NCI-H774 (cell line): ENCODE measurements at places on chromosomes 3 and 15.

- DNase-seq, result no peak
Observed at GRCh38 chr3:140292170-140292569, 357.2 kb downstream of the CLSTN2 start.

DNA sequence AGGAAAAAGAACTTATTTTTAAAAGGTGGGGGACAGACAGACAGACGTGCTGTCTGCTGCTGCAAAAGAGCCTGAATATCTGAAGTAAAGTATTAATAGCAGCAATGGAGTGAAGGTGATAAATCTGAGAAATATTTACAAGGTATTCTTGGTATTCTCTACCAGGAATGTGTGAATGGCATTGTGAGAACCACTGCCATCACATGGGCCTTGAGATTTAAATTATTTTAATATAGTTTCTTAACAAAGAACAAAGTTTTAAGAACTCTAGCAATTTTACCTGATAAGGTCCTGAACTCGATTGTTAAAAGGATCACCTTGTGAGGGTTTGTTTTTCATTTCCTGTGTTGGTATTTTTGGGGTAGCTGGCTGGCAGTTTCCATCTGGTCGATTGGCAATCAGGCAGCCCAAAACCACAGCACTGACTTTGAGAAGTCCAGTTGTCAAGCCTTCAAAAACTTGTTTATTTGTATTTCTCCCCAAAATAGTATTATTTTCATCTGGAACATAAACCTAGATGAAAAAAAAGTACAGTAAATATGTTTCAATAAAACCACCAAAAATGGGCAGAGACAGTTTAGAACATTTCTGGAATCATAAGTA, 97.3 kb downstream of the ISL2 start:
- no peak for DNase-seq

- DNase-seq, result no peak
Observed at GRCh38 chr3:15726043-15726442, 71.7 kb downstream of the ANKRD28 start.

DNA sequence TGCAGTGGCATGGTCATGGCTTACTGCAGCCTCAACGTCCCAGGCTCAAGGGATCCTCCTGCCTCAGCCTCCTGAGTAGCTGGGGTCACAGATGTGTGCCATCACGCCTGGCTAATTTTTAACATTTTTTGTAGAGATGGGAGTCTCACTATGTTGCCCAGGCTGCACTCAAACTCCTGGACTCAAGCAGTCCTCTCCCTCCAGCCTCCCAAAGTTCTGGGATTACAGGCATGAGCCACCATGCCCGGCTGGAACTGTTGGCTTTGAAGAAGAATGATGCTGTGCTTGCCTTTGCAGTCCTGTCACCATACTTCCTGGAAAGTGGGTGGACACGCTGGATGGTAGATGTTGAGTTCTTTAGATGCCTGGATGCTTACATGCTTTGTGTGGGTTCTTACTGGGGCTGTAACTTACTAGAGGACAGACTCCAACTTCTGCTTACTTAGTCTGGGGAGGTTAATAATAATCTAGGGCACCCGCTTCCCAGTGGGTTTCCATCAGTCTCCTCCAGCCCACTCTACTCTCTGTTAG, 36.7 kb downstream of the IGF1R start:
- no peak for DNase-seq

- peak; percentile 6 for DNase-seq
Observed at GRCh38 chr3:64399205-64399800, 174.0 kb upstream of the PRICKLE2 start.

DNA sequence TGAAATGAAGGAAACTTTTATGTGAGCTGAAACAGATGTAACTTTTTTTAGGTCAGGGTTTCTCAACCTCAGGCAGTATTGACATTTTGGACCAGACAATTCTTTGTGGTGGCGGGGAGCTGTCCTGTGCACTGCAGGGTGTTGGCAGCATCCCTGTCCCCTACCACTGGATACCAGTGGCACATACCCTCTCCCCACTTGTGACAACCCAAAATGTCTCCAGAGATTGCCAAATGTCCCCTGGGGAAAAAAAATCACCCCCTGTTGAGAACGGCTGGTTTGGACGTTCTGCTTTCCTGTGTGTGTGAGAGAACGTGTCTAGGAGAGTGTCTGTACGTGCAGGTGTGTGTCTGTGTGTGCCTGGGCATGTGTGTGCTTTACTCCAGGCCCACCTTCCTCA, 30.7 kb upstream of the GRIP2 start:
- no peak for DNase-seq

DNA sequence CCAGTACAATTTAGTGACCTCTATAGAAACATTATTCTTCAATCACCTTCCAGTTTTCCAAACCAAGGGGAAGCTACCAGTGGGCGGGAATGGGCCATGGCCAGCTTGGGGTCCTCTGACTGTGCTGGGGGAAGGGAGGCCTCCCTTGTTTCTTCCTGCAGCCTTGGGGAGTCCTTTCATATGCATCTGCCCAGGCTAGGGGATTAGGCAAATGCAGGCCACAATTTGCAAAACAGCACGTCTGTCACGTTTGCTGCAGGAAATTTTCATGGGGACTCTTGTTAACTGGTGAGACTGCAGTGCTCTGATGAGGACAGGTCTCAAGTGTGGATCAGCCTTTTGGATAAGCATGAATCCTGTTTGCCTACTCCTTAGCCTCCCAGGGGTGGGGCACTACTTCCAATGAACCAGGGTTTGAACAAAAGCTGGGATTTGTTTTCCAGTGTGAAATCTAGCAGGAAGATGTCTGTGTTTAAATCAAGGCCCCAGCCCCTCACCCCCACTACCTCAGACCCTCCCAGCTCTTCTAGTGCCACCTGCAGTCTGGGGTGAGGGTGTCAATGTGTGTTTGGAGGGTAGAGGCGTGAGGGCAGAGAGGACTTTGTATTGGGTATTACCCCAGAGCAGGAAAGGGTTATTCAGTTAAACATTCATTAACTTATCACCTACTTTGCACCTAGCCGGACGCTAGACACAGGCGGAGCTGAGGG, 219.9 kb downstream of the OPA1 start:
- DNase-seq, result no peak

DNA sequence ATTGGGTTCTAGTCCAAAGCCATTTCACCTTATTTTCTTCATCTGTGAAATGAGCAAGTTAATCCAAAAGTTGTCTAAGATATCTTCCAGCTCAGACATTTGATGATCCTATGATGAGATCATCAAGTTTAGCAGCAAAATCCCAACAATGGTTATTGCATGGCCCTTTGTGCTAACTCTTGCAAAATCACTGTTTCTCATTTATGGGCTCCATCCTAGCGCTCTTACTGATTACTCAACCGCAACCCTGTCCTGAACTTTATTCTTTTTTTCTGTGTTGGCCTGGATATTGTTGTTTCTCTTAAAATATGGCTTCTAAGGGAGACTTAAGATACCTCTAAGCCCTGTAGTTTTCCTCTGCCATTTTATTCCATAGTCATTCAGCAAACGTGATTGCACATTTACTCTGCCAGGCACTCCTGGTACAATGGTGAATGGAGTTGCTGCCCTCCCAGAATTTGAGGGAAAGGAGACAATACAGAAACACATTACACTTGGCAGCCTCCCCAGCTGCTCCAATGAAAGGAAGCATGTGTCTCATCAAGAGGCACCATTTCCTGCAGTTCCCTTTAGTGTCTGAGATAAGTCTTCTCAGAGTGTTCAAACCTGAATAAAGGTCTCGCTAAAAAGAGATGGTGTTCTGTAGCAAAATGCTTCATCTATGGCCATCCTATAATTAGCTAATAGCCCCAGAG, 4.4 kb downstream of the GXYLT2 start:
- DNase-seq, result no peak

DNA sequence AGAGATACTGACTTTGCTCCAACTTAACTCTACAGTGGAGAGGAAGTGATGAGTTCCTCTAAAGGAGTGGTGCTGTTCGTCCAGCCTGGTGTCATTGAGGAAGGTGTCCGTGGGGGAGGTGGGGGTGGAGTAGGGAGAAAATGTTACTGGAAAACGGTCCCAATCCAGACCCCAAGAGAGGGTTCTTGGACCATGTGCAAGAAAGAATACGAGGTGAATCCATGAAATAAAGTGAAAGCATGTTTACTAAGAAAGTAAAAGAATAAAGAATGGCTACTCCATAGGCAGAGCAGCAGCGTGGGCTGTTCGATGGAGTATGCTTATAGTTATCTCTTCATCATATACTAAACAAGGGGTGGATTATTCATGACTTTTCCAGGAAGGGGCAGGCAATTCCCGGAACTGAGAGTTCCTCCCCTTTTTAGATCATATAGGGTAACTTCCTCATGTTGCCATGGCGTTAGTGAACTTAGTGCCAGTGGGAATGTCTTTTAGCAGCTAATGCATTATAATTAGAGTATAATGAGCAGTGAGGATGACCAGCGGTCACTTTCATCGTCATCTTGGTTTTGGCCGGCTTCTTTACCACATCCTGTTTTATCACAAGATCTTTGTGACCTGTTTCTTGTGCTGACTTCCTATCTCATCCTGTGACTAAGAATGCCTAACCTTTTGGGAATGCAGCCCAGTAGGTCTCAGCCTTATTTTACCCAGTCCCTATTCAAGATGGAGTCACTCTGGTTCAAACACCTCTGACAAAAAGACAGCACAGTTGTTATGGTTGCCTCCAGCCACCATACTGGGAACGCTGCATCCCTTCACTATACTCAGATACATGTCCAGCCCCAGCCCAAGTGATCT, 38.6 kb downstream of the CLEC3B start:
- no peak for DNase-seq

DNA sequence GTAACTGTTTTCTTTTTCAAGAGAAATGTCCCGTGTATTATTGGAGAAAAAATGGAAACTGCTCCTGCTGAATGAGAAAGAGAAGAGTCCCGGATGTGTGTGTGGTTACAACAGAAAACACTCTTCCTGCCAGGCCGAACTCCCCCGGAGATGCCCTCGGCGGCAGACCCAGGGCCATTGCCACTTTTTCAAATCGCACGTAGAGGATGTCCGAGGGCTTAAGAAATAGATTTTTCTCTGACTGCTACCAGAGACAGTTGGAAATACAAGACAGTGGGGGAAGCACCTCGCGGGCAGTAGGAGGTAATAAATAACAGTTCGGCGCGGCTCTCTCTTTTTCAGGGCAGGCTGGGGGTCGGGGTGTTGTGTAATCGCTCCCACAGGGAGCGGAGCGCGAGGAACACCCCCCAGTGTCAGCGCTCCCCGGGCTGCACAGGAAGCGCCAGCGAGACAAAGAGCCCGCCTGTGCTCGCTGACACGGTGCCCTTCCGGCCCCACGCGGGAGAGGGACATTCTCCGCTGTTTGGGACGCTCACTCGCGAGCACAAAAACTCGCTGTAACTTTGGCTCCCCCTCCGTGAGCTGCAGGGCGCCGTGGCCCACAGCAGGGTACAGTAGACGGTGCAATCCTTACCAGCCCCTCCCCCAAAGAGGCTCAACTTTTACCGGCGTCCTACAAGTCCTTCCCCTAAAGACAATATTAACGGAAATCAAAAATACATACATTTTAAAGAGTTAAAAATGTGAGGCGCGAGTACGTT, 1.1 kb downstream of the VGLL4 start:
- DNase-seq, result no peak

- no peak for DNase-seq
Observed at GRCh38 chr3:14605067-14605466, 46.5 kb upstream of the CCDC174 start.

- DNase-seq, result no peak
Observed at GRCh38 chr3:102718651-102719050, 283.8 kb downstream of the ZPLD1 start.

DNA sequence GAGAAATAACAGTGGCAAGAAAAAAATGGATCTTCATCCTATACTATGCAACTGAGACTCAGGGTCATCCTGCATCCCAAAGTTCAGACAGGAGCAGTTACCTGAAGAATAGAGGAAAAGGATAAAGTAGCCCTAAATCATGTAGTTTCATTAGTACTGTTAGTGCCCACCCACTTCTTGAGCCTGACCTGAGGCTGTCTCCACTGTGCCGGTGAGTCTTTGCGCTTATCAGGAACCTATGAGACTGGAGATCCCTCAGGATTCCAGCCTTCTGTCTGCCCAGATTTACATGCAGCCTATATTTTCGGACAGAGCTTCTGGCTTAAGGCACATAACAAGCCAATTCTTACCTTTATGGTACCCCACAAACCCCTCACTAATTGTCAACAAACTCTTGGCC, 791.6 kb downstream of the ROBO1 start:
- DNase-seq, result no peak

DNA sequence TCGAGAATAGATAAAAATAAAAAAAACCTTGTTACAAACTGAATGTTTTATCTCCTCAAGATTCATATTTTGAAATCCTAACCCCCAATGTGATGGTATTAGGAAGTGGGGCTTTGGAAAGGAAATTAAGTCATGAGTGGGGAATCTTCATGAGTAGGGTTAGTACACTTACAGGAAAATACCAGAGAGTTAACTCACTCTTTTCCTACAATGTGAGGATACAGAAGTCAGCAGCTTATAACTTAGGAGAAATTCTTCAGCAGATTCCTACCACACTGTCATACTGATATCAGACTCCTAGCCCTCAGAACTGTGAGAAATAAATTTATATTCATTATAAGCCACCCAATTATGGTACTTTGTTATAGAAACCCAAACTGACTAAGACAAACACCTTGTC, 453.1 kb downstream of the GBE1 start:
- no peak for DNase-seq

DNA sequence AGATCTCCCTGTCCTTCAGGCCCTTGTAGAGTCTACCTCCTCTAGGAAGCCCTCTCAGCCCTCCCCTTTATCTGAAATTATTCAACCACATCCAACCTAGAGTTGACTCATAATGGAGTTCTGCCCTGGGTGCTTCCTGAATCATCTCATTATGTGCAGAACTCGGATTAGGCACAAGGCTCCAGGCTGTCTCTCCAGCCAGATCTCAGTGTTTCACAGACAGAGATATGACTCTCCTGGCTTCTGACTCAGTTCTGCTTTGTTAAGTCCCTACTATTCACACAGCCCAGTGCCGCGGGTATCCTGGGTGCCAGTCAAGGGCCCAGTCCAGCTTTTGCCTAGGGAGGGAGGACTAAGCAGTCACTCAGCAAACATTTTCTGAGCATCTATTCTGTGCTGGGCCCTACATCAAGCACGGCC, 9.3 kb downstream of the STRA6 start:
- no peak for DNase-seq
